CD4-positive, alpha-beta T cell treated with Interleukin-6 at 100 ng/mL for 8 hours (primary cell): ENCODE measurements at places on chromosomes 3 and 15.

GRCh38 chr3:38725726-38726419 lies 76.4 kb upstream of the SCN5A start:
- DNase-seq: no peak

DNA sequence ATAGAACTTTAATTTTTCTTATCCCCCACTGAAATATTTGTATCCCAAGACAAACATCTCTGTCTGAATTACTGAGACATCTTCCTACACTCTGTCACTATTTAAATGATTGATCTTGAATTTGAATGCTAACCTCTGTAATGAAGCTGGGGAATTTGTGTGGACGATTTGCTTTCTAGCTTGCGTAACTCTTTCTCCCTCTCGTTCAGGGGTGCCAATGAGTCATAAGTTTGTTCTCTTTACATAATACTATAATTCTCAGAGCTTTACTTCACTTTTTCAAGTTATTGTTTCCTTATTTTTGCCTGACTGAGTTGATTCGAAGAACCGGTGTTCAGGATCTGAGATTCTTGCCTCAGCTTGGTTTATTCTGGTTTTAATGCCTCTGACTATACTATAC lies 783.3 kb upstream of the CADM2 start:
- no peak for DNase-seq

DNA sequence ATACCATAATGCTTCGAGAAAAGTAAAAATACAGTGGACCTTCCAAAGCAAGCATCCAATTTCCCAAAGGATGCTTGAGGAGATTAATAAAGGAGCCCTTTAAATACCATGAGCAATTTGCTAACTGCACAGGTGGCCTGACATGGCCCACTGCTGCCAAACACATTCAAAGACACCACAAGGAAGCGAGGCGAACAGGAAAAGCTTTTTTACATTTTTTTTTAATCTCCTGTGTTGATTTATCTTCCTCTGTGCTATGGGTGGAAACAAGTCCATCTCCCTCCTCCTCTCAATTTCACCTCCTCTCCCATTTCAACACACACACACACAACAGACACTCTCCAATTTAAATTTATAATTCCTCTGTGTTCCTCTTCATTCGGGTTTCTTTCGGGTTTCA lies 243.4 kb downstream of the IGSF11 start:
- DNase-seq: no peak

- DNase-seq: no peak
Observed at GRCh38 chr3:194329583-194329965, 21.6 kb downstream of the CPN2 start.

GRCh38 chr15:41417418-41418195 lies 712 bp downstream of the RTF1 start:
- DNase-seq: no peak

GRCh38 chr3:51378065-51378464 lies 7.0 kb upstream of the MANF start:
- no peak for DNase-seq

DNA sequence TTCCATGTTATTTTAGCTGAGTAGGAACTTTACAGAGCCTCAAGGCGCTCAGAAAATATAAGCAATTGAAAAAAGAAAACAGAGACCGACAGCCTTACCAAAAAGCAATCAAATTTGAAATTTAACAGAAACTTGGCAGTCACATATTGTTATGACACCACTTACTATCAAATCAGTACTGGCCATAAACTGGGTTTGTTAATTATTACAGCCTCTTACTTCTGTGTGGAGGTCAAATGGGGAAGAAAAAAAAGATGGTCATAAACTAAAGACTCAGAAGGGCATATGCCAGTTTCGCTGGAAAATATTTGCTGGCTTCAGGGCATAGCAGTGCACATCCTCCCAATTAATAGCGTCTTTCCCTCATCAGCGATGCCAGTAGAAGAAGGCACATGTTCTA lies 45.5 kb upstream of the SUCLG2 start:
- DNase-seq: no peak

GRCh38 chr3:5251196-5251583 lies 63.7 kb downstream of the EDEM1 start:
- no peak for DNase-seq

GRCh38 chr15:78739996-78740903 lies 71.0 kb downstream of the ADAMTS7 start:
- DNase-seq: peak; percentile 20

- no peak for DNase-seq
Observed at GRCh38 chr3:48403533-48404439, 26.1 kb downstream of the PLXNB1 start.

DNA sequence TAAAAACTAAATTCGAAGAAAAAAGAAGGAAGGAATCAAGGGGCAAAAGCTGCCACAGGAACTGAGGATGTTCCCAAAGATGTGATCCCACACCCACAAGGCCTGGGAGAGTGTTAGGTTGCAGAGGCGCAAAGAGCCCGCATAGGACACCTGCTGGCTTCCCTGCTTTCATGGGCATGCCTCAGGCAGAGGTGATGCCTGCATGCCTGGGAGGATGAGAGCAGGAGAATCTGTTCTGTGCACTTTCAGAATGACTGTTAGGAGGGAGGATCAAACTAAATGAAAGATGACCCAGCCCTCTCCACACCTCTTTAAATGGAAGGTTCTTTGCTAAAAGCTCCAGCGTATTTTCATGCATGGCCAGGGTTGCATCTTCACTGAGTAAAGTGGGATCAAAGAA lies 162.4 kb downstream of the PLCL2 start:
- no peak for DNase-seq

GRCh38 chr3:114452256-114452655 lies 158.4 kb downstream of the TIGIT start:
- DNase-seq: no peak

GRCh38 chr3:144763878-144764454 lies 792.3 kb downstream of the DIPK2A start:
- no peak for DNase-seq

- no peak for DNase-seq
Observed at GRCh38 chr3:23865595-23866396, 51.0 kb downstream of the NKIRAS1 start.

GRCh38 chr3:116102037-116102436 lies 343.2 kb downstream of the LSAMP start:
- no peak for DNase-seq

DNA sequence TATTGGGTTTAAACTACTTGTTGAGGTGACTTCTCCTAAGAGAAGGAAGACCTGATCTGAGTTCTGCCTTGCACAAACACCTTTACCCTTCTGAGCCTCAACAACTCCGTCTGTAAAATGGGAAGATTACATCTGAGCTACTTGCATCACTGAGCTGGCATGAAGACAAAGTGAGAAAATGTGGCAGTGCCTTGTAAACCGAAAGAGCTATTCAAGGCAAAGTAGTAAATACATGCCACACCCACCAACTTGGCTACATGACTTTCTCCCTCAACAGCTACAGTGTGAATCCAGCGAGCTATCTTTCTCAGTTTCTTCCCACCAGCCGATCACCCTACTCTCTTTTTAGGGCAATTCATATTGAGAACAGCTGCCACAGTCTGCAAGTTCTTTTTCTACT lies 148.3 kb downstream of the FOXB1 start:
- no peak for DNase-seq

DNA sequence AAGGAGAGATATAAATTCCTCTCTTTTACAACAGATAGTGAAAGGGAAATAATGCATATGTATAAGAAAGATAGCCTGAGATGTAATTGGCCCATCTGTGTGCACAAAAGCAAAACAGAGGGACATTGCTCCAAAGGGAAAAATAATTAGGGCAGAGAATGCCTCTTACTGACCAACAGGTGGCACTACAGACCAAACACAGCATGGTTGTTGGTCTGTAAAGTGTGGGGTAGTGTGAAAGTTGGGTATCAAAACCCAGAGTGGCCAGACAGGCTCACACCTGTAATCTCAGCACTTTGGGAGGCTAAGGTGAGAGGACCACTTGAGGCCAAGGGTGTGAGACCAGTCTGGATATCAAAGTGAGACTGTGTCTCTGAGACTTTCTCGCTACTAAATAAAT lies 4.5 kb upstream of the TLNRD1 start:
- peak; percentile 23 for DNase-seq

- no peak for DNase-seq
Observed at GRCh38 chr15:61996056-61996635, 64.1 kb downstream of the VPS13C start.

- no peak for DNase-seq
Observed at GRCh38 chr3:195748661-195749060, 27.9 kb downstream of the MUC20 start.

- no peak for DNase-seq
Observed at GRCh38 chr3:36695769-36696137, 68.6 kb downstream of the DCLK3 start.

DNA sequence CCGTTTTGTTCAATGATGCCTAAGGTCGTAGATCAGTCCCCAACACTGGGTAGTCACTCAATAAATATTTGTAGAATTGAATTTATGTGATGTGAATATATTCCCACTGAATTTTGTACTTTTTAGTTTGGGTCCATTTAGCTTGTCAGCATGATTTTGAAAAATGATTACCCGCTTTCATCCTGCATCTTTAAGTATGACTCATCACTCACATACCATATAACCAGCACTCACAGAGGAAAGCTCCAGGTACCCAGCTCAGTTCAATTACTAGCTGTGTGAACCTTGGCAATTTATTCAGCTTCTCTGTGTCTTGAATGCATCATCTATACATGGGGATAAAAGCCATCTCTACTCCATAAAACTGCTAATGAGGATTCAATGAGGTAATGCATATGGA lies 2.2 kb upstream of the MLF1 start:
- no peak for DNase-seq

DNA sequence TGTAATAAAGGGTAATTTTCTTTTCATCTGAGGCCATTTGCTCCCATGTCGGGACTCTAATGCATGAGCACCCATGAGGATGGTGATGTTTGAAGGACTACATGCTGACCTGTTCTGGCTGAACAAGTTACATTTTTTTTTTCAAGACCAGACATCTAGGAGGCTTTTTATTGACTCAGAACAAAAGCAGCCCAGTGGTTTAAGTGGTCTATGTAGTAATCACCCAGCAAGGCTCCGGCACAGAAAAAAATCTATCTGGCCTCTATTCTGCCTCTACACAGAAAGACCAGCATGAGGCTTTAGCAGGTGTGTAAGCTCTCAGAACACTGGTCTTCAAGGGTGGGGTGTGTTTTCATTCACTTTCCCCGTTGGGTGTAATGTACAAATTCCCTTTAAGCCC lies 95.1 kb upstream of the ZBED2 start:
- DNase-seq: no peak

DNA sequence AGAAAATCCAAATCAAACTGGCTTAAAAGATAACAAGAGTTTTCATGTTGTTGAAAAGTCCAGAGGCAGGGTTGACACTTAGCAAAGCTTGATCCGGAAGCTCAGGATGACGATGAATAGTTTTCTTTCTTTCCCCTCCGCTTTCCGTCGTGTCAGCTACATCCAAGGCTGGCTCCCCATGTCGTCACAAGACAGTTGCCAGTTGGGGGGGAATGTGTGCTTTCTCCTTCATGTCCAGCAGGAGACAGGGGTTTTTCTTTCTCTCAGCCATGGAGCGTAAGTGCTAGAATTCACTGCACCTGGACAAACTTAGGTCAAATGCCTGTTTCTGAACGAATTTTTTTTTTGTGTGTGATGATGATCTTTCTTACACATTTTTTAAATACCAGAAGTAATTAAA lies 273.8 kb upstream of the RGMA start:
- no peak for DNase-seq

- DNase-seq: no peak
Observed at GRCh38 chr15:80942266-80942665, 47.4 kb downstream of the MESD start.

DNA sequence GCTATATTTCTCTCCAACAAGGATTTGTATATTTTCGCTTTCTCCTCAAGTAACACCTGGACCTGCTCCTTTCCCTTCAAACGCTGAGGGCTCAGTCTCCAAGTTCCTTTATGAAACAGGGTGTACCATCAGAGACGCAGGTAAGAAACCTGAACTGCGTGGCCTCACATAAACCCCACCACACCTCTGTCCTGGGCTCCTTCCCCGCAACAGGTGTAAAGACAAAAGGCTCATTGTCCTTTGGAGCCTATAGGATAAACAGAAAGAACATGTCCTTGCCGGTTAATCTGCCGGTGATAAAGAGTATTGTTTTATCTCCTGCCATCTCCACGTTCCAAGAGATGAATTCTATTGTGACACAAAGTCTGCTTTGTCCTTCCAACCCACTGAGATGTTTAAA lies 111.8 kb upstream of the ADAMTS9 start:
- no peak for DNase-seq

DNA sequence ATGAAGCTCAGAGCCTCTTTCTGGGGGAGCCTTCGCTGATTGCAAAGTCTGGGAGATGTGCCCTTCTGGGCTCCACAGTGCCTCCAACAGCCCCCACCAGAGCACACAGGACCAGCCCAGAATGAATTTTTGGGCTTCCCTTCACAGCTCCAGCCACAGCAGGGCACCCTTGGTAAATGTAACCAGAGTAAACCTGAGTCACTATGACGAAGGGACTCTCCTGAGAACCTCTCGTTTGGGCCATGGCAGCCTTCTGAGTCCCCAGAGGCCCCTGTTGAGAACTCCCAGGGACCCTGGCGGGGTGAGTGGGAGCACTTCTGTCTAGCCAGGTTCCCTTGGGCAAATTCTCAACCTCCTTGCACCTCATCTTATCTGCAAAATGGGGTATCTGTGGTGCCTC lies 20.8 kb downstream of the FAM3D start:
- DNase-seq: no peak

DNA sequence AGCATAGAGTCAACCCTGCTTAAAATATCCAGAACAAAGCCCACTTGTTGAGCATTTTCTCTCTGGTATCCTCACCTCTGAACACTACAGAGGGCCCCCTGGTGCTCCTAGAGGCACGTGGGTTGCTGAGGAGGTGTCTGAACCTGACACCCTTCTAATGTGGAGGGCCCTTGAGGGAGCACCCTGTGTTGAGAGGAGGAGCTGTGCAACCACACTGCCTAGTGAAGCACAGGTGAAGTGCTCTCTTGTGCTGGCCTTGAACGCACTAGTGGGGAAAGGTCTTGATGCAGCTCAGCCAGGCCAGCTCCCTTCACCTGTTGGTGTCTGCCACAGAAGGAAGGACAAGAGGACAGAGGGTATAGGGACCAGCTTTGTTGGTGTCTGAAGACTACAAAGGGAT lies 51.9 kb downstream of the CCK start:
- no peak for DNase-seq

GRCh38 chr15:40075298-40076044 lies 33.2 kb downstream of the BMF start:
- no peak for DNase-seq

DNA sequence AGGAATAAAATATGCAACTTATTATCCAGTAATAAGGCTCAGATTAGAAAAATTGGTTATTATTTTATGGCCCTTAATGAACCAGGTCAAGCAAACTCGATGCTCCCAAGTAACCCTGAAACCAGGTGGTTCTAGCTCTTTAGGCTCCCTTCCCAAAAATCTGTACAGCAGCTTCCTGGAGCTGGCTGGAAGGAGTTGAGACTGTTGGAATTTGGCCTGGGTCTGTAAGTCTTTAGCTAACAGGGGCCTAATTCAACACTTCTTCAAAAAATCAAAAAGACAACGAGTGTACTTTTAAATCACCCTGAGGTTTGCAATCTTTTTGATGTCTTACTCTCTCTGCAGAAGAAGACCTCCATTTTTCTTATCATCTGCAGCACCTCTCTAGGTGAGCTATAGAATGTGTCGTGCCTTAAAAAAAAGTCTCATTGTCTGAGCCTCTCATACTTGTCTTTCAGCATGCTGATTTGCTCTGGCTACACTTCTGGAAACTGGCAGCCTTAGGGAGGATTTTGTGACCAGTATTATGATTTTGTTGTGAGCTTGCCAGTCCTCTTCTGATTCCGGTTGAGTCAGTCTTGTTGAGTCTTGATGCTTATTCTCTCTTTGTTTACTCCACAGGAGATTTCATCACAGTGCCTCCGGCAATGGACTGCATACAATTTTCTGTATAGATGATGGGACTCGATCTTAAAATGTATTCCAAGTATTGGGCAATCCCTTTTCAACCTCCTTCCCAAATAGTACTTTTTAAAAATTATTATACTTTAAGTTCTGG lies 235.0 kb upstream of the KBTBD8 start:
- no peak for DNase-seq
